ENCODE measurements at places on chromosomes 12 and 14.

DNA sequence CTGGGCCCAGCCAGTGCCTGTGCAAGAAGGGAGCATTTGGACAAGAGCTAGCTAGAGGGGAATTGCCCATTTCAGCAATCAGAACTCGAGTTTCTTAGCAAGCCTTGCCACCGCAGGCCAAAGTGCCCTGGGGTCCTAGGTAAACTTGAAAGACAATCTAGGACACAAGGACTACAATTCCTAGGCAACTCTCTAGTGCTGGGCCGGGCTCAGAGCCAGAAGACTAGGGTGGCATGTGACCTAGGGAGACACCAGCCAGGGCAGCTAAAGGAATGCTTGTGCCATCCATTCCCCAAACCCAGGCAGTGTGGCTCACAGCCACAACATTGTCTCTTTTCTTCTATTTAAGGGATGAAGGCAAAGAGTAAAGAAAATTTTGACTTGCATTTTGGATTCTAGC, 205.0 kb downstream of the BMP4 start:
- DNase-seq = no peak

- no peak for DNase-seq
These were observed 32.8 kb downstream of the KIF26A start for GRCh38 chr14:104171029-104171697.

DNA sequence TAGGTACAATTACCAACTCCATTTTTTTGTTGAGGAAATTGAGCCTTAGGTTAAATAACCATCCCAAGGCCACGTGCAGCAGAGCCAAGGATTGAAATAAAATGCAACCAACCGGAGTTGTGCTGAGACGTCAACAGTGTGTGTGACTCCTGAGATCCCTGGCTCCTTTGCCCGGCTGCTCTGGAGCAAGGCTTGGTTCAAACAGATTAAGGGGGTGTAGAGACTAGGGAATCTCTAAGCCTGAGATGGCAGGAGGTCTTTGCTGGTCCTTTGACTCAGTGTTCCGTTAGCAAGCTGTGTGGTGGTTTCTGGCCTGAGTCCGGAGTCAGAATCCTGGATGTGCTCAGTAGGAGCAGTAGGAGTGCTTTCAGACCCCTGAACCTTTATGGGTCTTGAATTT, 1.4 kb upstream of the SLC8A3 start:
- no peak for DNase-seq

DNA sequence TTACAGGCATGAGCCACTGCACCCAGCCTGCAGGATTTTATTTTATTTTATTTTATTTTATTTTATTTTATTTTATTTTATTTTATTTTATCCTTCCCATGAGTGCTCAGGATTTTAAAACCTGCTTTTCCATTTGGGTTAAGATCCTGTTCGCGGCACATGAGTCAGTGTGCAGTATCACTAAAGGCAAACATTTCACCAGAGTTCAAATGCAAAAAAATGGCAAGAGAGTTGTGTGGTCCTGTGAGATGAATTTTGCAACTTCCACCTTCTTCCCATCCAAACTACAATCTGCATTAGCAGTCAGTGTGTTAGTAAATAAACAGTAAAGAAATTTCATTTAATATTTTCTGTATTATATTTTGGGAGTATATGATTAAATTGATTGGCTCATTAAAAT, 29.0 kb downstream of the MOAP1 start:
- no peak for DNase-seq

- DNase-seq = no peak
These were observed 42.0 kb downstream of the TRAF3 start for GRCh38 chr14:102819176-102819628.

GRCh38 chr14:93007225-93007997, 84.5 kb downstream of the CHGA start:
- no peak for DNase-seq

- no peak for DNase-seq
These were observed 756 bp downstream of the TULP3 start for GRCh38 chr12:2891240-2892053.

GRCh38 chr12:92027243-92027642, 118.4 kb downstream of the BTG1 start:
- no peak for DNase-seq

DNA sequence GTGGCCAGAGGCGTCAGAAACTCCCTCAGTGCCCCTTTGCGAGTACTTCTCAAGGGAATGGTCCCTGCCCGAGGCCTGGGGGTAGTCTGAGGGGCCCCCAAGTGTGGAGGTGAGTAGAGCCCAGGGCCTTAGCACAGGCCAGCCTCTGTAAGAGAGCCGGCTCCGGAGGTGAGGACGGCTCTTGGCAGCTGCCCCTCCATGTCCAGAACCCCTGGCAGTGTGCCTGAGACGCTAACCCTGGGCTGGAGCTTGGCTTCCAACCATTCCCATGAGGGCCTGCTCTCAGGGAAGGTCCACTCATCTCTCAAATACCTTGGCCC, 61.7 kb downstream of the PRMT8 start:
- DNase-seq = no peak

- peak; percentile 99 for DNase-seq
These were observed at the start of gene TBX3 for GRCh38 chr12:114684098-114684869. TBX3 (minus strand) TSS chr12:114684175; CDS start chr12:114683200, 975 bp downstream.

DNA sequence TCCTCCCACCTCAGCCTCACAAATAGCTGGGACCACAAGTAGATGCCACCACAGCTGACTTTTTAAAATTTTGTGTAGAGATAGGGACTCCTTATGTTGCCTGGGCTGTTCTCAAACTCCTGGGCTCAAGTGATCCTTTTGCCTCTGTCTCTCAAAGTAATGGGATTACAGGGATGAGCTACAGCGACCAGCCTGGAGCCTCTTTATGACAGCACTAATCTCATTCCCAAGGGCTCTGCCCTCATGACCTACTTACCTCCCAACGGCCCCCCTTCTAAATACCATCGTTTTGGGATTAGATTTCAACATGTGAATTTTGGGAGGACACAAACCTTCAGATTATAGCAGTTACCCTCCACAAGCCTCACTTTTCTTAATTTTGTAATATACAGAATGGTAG, 150.6 kb upstream of the FUT8 start:
- DNase-seq = no peak

DNA sequence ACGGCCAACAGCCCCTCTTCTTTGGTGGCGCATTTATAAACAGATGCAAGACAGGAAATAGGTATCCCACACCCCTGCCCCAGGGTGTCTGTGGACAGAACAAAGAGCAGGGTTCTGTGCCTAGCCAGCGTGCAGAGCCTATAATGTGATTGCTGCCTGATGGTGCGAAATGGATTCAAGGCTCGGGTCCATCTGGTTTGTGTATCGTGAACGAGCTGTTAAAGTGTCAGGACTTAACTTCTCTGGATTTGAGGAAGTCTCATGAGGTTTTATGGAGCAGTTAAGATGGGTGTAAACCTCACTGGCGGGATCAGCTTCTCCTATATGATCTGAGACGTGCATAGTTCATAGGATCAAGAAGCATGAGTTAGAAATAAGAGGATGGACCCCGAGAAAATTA, 388.7 kb upstream of the TBX3 start:
- no peak for DNase-seq

Data from DMS153 (cell line).